RCC 7860 (cell line): ENCODE measurements at places on chromosomes 7 and 10.

DNA sequence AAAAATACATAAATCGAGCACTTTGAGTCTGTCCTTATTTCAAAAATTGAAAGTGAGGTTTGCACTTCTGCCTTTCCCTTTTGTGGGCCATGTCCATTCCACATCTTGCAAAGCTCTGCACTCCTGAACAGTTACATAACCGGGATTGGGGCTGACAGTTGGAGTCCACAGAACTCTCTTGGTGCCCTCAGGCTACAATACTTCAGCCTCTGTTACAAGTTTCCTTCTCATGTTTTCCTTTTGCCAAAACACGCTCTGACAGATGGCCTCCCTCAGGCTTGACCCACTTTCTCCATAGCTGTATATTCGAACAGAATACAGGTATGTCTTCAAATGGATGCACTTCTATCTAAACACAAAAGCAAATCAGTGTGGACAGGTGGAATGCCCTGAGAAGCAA, 335.9 kb downstream of the WDR37 start:
- no peak for DNase-seq

DNA sequence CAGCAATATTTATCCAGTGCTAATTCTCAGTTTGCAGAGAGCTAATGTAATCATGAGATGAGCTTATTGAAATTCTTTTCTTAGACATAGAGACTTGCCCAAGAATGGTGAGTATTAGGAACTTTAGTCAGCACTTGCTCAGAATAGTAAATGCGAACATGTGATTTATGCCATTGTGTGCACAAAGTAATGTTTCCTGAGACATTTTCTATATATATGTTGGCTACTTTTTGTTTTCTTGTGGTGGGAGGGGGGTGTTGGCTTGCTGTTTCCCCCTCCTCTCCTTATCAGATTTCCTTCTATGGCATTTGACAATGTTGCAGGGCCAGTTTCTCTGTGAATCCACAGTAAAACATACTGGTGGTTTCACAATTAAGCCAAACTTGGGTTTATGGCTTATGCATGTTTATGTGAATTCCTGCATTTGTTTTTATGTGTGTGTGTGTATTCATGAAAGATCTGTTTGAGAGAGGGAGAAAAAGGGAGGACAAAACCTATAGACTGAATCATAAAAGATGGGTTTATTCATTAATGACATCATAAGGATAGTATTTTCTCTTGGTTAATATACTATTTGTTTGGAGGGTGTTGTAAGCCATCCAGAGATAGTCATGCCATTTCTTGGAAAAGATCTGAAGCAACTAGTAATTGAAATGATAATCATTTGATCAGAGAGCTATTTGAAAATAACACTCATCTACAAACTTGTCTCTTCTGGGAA, 36.3 kb downstream of the ARID5B start:
- DNase-seq = peak; percentile 34

GRCh38 chr7:49768835-49769234, 4.6 kb upstream of the VWC2 start:
- DNase-seq = no peak

DNA sequence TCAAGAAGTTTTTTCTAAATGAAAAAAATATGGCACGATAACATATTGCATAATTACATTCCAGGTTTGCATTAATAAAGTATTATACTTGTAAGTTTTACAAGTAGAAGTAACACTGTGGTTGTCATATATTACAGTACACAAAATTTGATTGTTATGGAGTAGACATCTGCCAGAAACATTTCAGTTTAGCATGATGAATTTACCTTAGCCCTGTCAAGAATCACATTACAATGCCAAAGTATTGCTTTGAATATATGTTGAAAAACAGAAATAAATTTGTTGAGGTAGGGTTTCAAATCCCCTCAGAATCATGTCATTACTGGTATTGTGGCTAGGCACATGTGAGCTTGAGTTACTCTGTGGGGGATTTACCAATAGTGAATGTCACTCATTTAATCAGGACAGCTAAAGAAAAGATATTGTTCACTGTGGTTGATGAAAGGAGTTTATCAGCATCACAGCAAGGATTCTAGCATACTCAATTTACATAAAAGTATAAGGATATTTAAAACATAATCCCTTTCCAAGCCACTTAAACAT, 112.1 kb downstream of the MDFIC start:
- DNase-seq = no peak

- no peak for DNase-seq
These were observed 265.2 kb downstream of the PCLO start for GRCh38 chr7:82897500-82897899.

DNA sequence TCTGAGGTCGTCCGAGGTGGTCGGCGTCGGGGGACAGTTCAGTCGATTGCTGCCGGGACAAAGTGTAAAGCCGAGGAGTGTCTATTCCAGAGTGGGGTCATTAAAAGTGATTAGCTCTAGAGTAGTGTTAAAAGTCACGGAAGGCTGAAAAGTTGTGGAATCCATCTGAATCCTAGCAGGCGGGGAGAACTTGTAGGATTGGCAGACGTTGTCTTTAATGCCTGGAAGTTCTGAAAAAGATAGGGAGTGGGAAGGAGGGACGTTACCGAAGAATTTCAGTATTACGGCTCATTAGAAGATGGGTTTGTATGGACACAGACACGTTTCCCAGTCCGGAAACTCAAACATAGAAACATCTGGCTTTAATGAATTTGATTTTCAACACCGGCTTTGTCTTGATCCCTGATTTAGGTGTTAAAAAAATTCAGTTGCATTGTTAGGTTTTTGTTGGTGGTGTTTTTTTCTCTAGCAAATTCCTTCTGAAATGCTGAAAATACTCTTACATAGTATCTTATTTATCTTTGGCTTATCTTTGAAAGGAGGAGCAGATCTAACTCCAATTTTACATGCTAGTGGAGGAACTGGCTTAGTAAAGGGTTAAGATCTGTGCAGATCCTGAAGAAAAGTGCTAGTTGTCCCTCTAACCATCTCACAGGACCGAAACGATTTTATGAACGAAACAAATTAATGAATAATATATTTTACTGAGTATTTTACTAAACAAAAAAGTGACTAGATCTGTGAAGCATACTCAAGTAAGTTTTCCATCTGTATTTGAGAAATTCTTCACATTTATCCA, 900 bp downstream of the MKLN1 start:
- no peak for DNase-seq
